ENCODE measurements at places on chromosomes 6 and 20. TPM values are rescaled to one million over a fixed set of nuclear protein-coding genes. Genes with fewer than 3 reads are reported as not detected.
A peak's percentile ranks its signal among the peaks of the same experiment; 100 is the strongest.

The FAM184A gene
- 3.7 TPM for total RNA-seq

The DPPA5 gene
- total RNA-seq: not detected

The PGC gene
- total RNA-seq: not detected

The LY6G6D gene
- not detected for total RNA-seq

The HSPA1B gene
- total RNA-seq: 21.6 TPM

The CLDN20 gene
- not detected for total RNA-seq

The TTLL9 gene
- not detected for total RNA-seq

GRCh38 chr20:22307409-22307808 is 277.0 kb downstream of the FOXA2 start:
- DNase-seq: no peak

DNA sequence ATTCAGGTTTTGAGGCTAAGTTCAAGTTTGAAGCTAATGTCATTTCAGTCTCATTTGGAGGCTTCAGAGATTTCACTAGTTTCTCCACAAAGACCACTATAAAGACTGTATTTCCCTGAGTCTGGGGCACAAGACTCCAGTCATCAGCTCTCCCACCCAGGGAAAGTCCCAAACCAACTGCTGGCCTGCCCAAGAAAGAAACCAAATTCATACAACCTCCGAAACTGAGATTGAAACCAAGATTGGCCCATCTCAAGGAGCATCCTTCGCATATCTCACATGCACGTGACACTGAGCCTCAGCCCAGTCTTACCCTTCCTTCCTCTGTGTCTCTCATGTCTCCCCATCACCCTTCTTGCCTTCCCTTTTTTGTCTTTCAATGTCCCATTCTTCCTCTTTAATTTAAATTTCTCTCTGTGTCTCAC is 3.5 kb upstream of the LTA start:
- peak; percentile 81 for DNase-seq

DNA sequence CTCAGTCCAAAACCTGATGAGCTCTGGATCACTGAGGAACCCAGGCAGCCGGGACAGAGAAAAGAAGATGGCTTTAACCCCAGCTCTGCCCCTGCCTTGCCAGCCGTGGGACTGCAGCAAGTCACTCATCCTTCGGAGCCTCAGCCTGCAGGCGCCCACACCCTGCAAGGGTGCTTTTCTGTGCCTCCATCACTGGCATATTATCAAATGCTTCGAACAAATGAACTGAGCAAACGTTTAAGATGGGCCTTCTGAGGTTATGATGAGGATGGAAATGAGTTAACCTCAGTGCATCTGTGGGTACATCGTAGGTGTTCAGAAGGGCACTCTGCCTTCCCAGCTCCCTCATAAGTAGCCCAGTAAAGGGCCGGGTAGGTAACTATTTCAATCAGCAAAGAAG is 79.0 kb downstream of the NFATC2 start:
- no peak for DNase-seq

- no peak for DNase-seq
Observed at GRCh38 chr6:146106532-146106931, 77.7 kb downstream of the GRM1 start.

- DNase-seq: no peak
Observed at GRCh38 chr6:43933148-43933885, 163.3 kb downstream of the VEGFA start.

DNA sequence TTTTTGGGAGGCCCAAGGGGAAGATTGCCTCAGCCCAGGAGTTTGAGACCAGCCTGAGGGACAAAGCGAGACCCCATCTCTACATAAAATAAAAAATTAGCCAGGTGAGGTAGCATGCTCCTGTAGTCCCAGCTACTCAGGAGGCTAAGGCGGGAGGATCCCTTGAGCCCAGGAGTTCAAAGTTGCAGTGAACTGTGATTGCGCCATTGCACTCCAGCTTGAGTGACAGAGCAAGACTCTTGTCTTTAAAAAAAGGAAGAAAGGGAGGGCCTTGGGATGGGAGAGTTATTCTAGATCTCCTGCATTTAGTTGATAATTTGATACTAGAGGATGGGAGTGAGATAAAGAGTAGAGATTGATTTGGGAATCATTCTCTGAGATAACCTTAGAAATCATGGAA is 68.1 kb downstream of the ITCH start:
- no peak for DNase-seq

DNA sequence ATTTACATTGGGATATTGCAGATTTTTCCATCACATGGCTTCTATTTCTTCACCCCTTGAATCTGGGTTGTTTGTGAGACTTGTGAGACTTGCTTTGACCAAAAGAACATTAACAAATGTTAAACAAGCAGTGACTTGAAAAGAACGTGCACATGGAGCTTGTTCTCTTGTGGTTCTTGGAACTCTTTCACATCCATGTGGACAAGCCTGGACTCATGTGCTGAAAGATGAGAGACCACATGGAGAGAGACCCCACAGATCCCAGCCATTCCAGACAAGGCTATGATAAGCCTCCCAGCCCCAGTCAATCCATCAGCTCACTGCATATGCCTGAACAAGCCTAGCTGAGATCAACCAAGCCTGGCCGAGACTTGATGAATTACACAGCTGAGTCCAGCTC is 1365.7 kb upstream of the GJE1 start:
- no peak for DNase-seq

DNA sequence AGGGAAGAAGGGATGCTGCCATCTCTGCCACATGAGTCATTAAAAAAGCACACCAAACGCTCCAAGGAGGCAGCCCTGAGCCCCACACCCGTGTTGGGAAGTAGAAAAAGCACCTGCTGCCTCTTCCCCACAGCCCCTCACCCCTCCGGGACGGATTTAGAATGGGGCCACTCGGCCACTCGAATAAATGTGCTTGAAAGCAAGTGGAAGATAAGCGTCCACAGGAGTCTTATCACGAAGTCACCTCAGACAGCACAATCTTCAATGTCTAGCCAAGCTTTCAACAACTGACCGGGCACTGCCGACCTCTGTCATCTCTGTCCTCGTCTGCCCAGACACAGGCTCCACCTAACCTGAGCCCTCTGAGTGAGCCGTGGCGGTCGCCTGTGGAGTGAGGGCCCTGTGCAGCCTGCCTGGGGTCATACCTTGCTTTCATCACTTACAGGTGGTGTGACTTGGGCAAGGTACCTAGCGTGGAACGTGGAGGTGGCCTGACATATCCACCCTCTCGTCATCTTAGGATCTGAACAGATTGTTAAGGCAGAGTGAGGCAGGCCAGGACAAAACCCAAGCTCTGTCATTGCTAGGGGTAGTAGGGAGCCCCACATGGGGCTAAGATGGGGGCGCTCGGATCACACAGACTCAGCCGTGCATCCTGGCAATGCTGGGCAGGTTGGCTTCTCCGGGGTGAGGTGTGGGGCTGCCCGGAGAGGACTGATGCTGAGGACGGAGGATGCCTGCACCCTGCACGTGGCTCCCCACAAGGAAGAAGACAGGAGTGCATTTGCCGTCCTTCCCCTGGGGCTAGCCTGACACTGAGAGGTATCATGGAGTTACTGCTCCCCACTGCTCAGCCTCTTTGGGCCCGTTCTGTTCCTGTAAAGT is 34.8 kb downstream of the PSMG4 start:
- DNase-seq: no peak

DNA sequence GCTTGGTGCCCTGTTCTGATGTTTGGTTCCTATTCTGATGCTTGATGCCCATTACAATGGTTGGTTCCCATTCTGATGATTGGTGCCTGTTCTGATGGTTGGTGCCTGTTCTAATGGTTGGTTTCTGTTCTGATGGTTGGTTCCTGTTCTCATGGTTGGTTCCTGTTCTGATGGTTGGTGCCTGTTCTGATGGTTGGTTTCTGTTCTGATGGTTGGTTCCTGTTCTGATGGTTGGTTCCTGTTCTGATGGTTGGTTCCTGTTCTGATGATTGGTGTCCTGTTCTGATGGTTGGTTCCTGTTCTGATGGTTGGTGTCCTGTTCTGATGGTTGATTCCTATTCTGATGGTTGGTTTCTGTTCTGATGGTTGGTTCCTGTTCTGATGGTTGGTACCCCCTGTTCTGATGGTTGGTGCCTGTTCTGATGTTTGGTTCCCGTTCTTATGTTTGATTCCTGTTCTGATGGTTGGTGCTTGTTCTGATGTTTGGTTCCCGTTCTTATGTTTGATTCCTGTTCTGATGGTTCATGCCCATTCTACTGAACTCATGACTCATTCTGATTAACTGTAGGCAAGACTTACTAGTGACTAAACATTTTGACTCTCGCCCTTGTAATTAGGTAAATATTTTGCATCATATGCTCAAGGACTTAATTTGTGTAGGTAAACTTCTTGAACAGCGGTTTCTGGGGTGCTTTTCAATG is 146.2 kb downstream of the DLL1 start:
- no peak for DNase-seq

GRCh38 chr20:9071976-9072726 is 3.3 kb downstream of the PLCB4 start:
- no peak for DNase-seq

DNA sequence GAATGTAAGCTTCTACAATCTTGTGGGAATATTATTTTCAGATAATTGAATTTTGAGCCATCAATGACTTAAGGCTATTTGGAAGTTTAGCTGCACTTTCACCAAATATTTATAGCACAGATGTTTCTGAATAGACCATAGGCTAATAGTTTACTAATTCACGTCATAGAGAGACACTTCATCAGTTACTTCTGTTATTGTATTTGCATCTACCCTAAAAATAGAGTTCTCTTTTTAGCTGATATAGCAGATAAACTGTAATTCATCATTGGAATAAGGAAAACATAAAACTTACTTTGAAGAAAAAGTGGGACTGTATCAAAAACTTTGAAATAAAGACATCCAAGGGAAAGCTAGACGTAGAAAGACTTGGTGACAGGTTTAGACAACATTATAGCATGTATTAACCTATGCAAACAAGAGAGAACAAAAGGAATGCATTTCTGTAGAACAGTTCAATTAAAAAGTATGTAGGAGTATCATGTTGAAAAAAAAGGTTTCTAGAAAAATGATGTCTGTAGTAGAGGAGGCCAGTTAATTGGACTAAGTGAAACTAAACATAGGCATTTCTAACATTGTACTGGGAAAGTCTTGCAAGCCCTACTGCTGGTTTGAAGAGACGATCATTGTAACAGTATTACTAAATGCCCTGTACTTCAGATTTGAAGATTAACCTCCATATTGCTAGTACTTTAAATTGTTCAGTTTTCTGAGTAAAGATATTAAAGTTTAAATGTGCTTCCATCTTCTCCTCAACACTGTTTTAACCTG is 123.3 kb downstream of the ZFAND3 start:
- DNase-seq: no peak

- DNase-seq: no peak
Observed at GRCh38 chr20:63503524-63503923, 4.6 kb upstream of the EEF1A2 start.

- no peak for DNase-seq
Observed at GRCh38 chr6:70315079-70315751, 12.3 kb upstream of the COL9A1 start.

DNA sequence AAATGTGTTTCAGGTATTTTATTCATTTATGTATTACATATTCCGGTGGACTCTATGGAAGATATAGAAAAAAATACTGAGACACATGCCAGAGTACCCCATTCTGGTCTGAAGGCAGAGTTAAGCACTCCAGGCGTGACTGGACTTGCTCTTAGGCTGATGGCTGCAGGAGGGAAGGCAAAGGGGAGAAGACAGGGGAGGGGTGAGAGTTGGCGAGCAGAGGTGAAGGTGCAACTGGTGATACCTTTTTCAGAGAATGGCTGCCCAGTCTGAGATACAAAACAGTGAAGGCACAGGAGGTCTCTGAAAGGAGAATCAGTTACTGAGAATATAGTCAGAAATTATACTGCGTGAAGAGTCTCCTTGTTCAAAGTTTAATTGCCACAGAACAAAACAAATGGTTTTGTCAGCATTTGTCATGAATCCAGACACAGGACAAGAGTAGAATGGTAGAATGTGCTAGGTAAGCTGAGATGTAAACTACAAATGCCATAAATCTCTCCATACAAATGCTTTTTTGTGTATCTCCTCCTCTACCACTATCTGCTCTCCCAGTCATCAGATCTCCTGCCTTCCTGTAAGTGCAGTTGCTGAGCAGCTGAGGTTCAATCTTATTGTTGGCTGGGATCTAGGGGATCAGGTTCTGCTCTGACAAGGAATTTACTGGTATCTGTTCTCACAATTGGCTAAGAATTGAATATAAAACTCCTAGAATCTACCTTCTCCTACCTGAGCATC is 104.2 kb upstream of the DST start:
- no peak for DNase-seq

GRCh38 chr6:137736048-137736818 is 130.8 kb upstream of the TNFAIP3 start:
- DNase-seq: no peak

DNA sequence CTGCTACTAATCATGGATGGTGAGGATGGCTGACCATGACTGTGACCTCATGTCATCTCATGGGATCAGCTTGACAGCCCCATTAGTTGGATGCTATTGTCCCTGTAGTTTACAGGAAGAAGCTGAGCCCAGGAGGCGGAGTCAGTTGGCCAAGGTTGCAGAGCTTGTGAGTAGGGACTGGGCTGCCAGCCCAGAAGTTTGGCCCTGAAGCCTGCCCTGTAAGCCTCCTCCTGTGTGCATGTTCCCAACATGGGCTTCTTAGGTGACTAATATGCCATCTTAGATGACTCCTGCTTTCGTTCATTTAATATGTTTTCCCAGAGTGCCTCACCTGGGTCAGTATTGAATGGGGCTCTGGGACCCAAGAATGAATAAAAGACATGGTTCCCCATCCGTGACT is 6.9 kb downstream of the EDN3 start:
- DNase-seq: no peak

DNA sequence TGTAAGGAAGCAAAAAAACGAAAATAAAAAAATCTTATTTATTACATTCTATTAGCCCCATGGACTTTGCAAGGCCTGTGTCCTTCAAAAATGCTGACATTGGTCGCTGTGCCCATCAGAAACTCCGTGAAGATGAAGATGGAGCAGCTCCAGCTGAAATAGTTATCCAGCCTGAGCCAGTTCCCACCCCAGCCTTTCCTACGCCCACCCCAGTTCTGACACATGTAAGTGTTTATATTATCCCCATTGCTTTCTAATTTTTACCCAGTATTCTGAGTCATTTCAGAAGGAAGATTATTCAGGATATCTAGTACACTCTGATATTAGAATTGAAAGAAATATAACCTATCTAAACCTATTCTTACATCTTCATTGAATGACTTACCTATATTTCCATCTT is 217.7 kb downstream of the ARHGAP18 start:
- no peak for DNase-seq

DNA sequence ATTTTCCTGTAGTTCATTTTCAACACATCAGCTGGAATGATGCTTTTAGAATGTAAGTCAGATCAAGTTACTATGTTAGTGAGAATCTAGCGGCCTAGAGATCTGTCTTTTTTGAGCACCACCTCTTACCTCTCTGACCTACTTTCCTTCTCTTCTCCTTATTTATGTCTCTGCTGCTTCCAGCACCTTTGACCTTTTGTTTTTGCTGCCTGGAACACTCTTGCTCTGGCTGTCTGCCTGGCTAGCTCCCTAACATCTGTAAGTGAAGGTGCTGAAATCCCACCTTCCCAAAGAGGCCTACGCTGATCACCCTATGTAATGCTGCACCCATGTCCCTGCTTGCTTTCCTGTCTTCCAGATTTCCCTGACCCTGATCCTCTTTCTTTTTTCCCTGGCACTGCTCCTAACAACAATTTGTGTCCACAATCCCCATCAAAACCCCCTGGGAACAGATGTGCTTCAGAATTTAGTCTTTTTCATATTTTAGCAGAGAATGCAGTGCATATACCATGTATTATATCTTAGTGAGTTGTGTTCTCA is 87.8 kb downstream of the RFPL4B start:
- DNase-seq: no peak

- no peak for DNase-seq
Observed at GRCh38 chr20:1370548-1371110, 22.2 kb downstream of the FKBP1A start.

- DNase-seq: no peak
Observed at GRCh38 chr20:48563191-48563870, 264.5 kb downstream of the PREX1 start.

- no peak for DNase-seq
Observed at GRCh38 chr6:19587238-19587942, 249.8 kb upstream of the ID4 start.
